Central memory CD8-positive, alpha-beta T cell (primary cell): ENCODE measurements at places on chromosomes 3 and 15.

DNA sequence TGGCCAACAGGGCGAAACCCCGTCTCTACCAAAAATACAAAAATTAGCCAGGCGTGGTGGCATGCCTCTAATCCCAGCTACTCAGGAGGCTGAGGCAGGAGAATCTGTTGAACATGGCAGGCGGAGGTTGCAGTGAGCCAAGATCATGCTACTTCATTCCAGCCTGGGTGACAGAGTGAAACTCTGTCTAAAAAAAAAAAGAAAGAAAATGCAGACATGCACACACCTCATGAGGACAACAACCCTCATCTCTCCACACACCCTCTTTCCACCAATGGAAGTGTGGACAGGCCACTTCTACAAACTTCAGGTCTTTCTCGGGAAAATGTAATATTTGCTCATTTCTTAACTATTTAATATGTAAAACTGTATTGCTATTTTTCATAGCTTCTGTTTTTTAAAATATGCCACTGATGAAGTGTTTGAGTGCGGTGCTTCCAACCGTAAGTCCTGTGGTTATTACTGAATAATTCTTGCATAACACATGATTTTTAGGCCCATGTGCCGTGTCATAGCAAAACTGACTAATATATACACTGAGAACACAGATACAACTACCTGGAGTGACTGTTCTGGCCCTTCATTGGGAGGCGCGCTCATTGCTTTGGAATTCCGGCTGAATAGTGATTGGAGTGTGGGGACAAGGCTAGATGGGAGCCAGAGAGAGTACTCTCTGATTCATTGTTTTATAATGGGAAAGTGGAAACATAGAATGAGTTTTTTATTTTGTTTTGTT lies 23.1 kb downstream of the LRRC31 start:
- no peak for DNase-seq

DNA sequence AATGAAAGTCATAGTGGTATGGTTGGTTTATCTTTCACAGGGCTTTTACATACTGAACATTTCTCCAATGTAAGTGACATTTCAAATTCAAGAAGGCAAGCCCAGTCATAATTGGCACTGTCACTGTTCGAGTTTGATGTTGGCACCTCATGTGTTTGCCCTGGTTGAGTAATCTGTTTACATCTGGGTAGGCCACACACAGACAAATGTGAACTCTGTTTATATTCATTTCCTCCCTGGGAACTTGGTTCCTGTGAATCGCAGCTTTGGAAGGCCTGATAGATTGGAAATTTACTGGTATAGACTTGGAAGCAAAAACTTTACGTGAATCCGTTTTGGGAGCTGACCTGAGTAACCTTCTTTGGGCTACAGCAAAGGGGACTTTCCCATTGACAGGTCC lies 395.2 kb upstream of the AZI2 start:
- DNase-seq, result no peak

DNA sequence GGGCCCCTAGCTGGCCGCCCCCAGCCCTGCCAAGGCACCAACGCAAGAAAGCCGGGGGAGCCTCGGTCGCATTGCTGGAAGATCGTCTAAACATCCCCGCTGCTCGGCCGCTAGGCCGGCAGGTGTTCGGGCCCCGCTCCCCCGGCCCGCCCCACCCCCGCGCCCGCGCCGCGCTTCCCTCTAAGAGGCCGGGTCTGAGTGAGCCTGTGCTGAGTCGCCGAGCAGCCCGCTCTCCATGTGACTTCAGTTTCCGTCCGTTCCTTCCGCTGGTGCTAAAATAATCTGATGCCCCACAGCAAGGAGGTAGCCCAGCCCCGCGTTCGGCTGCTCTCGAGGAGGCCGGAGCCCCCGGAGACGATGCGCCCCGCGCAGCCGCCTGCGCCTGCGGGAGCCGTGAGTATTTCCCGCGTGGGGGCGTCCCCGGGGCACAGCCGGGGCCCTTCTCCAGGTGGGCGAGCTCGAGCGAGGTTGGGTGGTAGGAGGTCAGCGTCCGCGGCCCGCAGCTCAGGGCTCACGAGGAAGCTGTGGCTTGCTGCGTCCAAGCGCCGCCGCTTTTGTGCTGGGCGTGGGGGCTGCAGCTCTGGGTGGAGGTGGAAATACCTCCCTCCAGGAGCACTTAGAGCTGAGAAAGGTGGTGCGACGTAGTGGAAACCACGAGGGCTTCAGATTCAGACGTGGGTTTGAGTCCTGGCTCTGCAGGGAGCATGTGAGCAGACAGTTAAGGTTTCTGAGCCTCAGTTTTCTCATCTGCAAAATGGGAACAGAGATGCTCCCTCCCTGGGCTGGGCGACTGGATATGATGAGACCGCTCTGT lies at the start of gene NRROS:
TSS of gene NRROS (plus strand) at position 212 of the 814 bp plus-strand sequence. CDS start 14,846 bp downstream, outside the sequence.
- DNase-seq, result peak; percentile 43

- no peak for DNase-seq
These were observed 22.4 kb downstream of the MAP6D1 start for GRCh38 chr3:183802989-183803388.

DNA sequence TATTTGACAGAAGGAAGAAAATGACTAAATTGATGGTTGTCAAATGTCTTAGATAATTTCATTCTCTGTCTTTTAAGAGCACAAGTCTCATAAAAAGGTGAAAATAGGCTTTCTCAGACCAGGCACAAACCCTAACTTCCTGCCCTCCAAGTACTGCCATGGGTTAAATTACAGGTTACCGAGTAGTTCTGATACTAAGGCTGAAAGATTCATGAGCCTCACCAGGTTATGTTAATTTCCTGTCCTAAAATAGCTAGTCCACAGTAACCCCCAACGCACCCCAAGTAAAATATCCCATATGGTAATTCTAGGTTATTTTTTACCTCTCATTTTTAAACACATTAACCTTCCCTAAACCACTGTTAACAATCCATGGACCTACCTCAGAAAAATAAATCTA lies 42.0 kb downstream of the GSK3B start:
- no peak for DNase-seq
